Activated CD4-positive, alpha-beta T cell treated with anti-CD3 and anti-CD28 coated beads, Interleukin-2, amount 50 U/mL, for 24 hours (primary cell): ENCODE measurements at places on chromosomes 12 and 14.

DNA sequence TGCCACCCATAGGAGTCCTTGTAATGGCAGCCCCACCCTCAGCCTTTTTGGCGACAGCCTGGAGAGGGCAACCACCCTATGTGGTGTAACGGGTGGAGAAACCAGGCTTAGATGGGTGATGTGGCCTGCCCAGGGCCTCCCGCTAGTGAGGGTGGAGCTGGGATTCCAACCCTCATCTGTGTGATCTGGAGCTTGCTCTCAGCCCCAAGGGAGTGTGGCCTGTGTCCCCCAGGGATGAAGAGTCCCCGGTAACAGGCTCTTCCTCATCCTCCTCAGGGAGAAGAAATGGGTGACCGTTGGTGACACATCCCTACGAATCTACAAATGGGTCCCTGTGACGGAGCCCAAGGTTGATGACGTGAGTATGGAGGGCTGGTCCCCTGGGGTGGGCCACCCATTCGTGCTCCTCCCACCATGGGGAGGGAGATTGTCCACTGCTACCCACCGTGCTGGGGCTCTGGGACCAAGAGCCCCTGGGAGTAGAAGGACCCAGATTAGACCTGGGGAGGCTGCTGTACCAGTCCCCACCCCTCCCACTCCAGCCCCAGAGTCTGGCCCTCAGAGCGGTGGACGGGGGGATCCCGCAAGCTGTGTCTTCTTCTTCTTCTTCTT is 8.8 kb downstream of the BCL7A start:
- DNase-seq: no peak

DNA sequence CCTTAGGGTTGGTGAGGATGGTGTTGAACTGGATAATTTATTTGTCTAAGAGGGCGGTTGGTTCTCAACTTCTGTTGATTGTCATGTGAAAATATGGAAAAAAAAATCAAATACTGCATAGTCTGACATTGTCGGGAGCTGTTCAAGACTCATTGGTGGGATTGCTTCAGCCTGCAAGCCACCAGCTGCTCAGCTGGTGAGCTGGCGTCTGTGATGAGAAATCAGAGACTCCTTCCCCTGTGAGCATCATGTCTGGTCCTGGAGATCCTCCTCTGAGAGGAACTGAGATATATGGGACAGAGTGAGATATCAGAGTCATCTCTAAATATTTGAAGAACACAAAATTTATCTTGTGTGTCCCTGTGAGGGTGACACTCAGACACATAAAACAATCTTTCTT is 49.9 kb downstream of the TRIM9 start:
- no peak for DNase-seq

- DNase-seq: no peak
Measured at GRCh38 chr12:133130808-133131128, 341 bp downstream of the ZNF10 start.

- DNase-seq: no peak
Measured at GRCh38 chr12:116939734-116940133, 29.0 kb downstream of the FBXW8 start.

- no peak for DNase-seq
Measured at GRCh38 chr12:116019415-116019814, 258.1 kb downstream of the MED13L start.

- no peak for DNase-seq
Measured at GRCh38 chr12:123270214-123271000, 1.2 kb downstream of the CDK2AP1 start.

- DNase-seq: no peak
Measured at GRCh38 chr14:74913986-74914573, 9.0 kb downstream of the RPS6KL1 start.

DNA sequence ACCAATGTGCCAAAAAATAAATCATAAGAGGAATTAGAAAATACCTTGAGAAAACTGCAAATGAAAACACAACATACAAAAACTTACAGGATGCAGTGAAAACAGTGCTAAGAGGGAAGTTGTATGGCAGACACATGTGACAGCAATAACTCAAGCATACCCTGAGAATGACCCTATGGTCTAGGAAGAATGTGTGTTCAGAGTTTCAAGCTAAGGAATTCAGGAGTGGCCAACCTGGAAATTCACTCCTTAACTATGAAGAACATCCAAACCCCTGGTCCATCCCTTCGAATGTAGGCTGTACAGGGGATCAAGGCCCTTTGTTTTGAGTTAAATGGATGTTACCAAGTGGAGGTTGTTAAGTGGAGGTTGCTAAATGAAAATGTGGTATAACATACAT is 16.7 kb upstream of the TTC9 start:
- DNase-seq: no peak

- no peak for DNase-seq
Measured at GRCh38 chr12:26795910-26796309, 37.1 kb downstream of the ITPR2 start.

DNA sequence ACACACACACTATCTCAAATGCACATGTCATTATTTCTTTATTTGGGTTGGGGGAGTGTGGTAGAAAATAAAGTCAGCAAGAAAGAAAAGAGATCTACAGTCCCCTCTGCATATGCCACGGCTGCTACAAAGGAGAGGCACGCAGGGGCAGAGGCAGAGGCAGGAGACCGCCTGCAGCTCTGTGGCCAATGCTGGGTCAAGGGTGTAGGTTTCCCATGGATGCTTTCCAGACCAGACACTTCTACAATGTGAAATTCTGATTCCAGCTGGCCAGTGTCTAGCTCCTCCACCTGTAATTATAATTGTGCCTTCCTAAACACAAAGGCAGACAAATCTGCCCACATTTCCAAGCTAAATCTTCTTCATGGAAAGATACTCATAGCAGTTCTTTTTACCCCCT is 19.2 kb downstream of the VPS37B start:
- DNase-seq: no peak

DNA sequence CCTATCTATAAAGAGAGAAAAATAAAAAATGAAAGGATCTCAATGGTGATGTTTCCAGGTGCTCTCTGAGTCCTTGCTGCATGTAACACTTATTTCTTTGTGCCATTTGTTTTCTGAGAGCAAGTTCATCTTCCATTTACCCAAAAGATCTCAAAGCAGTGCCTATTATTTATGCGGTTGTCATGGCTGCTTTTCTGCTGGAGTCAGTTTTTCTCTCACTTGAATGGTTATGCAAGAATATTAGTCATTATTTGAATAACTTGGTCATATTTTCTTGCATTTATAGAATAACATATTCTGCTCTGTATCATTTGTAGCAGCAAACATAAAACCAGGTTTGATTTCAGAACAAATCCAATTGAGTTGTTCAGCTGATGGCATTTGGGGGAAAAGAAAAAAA is 141.8 kb upstream of the G2E3 start:
- DNase-seq: no peak

DNA sequence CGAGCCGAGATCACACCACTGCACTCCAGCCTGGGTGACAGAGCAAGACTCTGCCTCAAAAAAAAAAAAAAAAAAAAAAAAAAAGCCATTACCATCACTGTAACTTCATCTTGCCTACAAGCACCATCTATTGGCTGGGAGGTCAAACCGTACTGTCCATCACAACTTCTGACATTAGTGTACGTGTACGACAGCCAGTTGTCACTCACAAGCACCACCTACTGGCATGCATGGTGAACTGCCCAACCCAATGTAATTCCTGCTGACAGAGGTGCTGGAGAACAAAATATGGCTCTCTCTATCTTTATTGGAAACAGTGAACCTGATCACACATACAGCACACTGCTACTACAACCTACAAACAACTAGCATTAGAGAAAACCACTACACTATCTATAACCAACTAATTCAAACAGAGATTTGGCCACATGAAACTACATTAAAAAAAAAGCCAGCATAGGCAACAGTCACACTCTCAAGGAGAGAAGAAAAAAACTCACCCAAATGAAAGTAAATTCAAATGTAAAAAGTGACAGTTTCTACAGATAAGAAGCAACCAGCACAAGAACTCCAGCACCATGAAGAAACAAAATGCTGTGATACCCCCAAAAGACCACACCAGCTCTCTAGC is 82.3 kb downstream of the PUS7L start:
- no peak for DNase-seq

GRCh38 chr12:14417715-14418114 is 52.2 kb downstream of the ATF7IP start:
- DNase-seq: peak; percentile 45

- DNase-seq: no peak
Measured at GRCh38 chr12:30155001-30155730, 371.4 kb upstream of the TMTC1 start.
